ENCODE measurements at places on chromosomes 6 and 20.

DNA sequence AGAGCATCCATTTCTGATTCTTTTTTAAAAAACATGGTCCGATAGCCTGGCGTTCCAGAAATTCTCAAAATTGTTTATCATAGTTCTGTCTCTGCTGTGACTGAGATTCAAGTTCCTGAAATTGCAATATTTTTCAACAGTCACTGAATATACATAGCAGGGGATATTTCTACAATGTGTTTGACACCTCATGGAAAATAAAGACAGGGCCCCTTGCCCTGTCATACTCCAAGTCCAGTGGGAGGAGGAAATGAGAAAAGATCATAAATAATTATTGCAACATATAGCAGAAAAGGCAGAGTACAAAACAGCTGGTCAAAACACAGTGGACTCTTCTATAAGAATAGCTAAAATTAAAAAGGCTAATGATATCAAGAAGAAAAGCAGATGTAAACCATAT lies 234.8 kb upstream of the SPTLC3 start:
- DNase-seq, result no peak

- DNase-seq, result peak; percentile 77
Measured at GRCh38 chr20:37881601-37882343, 21.2 kb upstream of the VSTM2L start.

DNA sequence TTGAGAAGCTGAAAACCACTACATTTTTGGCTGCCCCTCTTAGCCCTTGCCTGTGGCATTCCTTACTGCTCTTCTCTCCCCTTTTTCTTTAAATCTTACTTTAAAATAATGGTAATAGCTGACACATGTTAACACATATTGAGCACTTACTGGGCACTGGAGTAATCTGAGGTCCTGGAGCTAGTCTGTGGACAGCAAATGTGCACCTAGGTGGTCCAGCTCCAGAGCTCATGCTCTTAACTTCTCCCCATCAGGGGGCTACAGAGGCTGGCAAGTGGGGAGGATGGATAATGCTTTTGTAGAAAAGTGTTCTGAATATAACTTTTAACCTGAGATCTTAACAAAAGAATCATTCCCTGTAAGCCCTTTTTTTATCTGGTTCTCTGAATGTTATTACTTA lies 74.8 kb downstream of the ADGRB3 start:
- no peak for DNase-seq

GRCh38 chr20:9514461-9515213 lies at the start of gene LAMP5:
TSS of gene LAMP5 (plus strand) at chr20:9514590. CDS start at chr20:9514853, 263 bp downstream.
- peak; percentile 64 for DNase-seq

- no peak for DNase-seq
Measured at GRCh38 chr6:168578036-168578435, 137.1 kb downstream of the SMOC2 start.

- DNase-seq, result peak; percentile 8
Measured at GRCh38 chr20:24208652-24209051, 220.1 kb upstream of the GGTLC1 start.

DNA sequence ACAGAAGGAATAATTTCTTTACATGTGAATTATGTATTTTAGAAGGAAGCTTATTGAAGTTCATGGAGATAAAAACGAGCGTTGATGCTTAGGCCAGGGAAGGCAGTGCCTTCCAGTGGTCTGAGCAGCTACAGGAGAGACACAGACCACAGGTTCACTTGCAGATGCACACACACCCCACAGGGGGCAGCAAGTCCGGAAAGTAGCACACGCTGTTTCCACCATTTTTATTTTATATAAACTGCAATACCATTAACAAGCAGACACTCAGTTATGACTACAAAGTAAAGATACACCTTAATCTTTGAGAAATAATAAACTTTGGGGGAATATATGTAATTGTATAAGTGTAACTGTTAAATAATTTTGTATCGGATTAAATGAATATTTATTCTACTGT lies 13.5 kb upstream of the DACT2 start:
- DNase-seq, result no peak

Data from SK-N-DZ (cell line).